ENCODE measurements at places on chromosomes 2 and 18.

- no peak for DNase-seq
Observed at GRCh38 chr2:235721625-235722024, 227.8 kb downstream of the AGAP1 start.

DNA sequence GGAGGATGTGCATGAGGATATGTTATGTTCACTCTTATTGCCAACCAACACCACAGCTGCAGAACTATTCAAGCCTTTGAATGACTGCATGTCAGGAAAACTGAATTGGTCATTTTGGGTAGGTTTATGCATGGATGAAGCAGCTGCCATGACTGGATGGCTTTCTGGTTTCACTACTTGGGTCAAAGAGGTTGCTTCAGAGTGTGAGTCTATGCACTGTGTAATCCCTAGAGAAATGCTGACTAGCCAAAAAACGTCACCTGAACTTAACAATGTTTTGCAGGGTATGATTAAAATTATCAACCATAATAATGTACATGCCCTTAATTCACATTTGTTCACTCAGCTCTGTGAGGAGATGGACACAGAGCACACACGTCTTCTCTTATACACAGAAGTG is 206.7 kb upstream of the RBBP8 start:
- no peak for DNase-seq

GRCh38 chr18:71028285-71028762 is 739.5 kb downstream of the SOCS6 start:
- no peak for DNase-seq

DNA sequence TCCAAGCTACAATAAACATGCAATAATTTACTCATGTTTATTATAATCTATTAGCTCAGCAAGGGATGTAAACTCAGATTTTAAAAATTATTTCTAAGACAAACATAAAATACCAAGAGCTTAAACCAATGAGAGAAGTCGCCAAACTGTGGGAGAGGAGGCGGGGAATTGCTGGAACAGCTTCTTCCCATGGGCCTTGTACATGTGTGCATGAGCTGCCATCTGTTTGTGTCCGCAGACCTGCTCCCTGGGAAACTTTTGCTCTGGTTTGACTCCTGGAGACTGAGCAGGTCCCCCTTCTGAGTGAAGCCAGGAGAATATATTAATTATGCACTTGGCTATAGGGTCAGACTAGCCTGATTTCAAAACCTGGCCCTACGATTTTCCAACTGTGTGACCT is 655.9 kb upstream of the SOX11 start:
- DNase-seq = no peak

- no peak for DNase-seq
Observed at GRCh38 chr18:56257205-56257604, 381.2 kb downstream of the TXNL1 start.

GRCh38 chr18:32303400-32303799 is 113.6 kb downstream of the MEP1B start:
- no peak for DNase-seq

DNA sequence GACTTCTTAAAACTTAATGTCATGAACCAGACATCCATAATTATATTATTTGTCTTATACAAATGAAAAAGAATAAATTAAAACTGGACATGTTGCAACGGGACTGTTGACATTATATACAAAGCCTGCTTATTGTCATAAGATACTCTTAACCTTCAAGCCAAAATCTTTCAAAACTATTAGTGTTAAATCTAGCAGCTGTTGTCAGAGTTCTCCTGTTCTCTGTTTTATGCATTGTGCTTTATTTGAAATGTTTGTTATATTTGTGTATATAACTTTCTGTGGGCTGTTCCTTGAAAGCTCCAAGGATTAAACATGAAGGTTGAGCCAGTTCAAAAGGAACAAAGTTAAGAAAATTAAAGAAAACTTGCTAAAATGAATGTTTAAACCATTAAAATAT is 335.5 kb upstream of the NT5C1B start:
- no peak for DNase-seq

DNA sequence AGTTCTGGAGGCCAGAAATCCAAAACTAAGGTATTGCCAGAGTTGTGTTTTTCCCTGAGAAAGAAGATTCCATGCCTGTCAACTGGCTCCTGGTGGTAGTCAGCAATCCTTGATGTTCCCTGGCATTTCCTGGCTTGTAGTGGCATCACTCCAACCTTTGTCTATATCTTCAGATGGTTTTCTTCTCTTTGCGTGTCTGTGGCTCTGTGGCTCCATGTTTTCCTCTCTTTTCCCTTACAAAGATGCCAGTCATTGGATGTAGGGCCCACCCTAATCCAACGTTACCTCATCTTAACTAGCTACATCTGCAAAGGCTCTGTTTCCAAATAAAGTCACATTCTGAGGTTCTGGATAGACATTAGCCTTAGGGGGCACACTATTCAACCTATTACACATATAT is 41.8 kb downstream of the SLC14A1 start:
- no peak for DNase-seq

- DNase-seq = no peak
Observed at GRCh38 chr2:121128741-121129659, 156.0 kb downstream of the TFCP2L1 start.

GRCh38 chr2:159735648-159736047 is 23.3 kb downstream of the MARCHF7 start:
- DNase-seq = no peak

DNA sequence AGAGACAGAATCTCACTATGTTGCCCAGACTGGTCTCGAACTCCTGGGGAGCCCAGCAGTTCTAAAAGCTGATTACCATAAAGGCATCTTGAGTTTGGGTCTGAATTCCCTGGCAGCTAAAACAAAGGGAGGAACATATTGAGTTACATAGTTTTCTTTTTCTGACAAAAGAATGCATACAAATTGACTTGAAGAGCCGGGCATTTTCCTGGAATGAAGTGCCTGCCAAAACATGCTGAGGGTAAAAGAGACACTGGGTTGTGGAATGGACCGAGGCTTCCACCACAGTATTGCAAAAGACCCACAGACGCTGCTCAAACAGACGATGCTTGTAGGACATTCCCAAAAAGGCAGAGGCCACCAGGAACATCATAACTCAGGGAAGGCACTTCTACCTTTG is 35.1 kb upstream of the ROCK2 start:
- DNase-seq = no peak

GRCh38 chr2:181586569-181587081 is 70.3 kb downstream of the CERKL start:
- no peak for DNase-seq

GRCh38 chr2:203580844-203581243 is 45.7 kb upstream of the RAPH1 start:
- no peak for DNase-seq
